ENCODE measurements at places on chromosomes 6 and 20. TPM values are rescaled to one million over a fixed set of nuclear protein-coding genes. Genes with fewer than 3 reads are reported as not detected.

GRCh38 chr6:168147205-168147738, 68.3 kb upstream of the FRMD1 start:
- DNase-seq = no peak

CEP43 gene
- total RNA-seq = 32.5 TPM

GRCh38 chr20:916125-916799, at the start of gene ANGPT4:
ANGPT4 (minus strand) TSS chr20:916334; CDS start chr20:916214, 120 bp downstream.
- peak; percentile 46 for DNase-seq

GRCh38 chr20:10696650-10697049, 22.9 kb upstream of the JAG1 start:
- DNase-seq = no peak

FRK gene
- total RNA-seq = 2.5 TPM

ZNF311 gene
- total RNA-seq = 1.5 TPM

DNA sequence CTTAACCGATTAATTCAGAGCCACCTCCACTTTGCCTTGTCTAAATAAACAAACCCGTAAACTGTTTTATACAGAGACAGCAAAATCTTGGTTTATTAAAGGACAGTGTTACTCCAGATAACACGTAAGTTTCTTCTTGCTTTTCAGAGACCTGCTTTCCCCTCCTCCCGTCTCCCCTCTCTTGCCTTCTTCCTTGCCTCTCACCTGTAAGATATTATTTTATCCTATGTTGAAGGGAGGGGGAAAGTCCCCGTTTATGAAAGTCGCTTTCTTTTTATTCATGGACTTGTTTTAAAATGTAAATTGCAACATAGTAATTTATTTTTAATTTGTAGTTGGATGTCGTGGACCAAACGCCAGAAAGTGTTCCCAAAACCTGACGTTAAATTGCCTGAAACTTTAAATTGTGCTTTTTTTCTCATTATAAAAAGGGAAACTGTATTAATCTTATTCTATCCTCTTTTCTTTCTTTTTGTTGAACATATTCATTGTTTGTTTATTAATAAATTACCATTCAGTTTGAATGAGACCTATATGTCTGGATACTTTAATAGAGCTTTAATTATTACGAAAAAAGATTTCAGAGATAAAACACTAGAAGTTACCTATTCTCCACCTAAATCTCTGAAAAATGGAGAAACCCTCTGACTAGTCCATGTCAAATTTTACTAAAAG, 2.7 kb downstream of the FOXC1 start:
- no peak for DNase-seq

GRCh38 chr6:146851837-146852236, 253.1 kb downstream of the ADGB start:
- no peak for DNase-seq

HLA-DRA gene
- total RNA-seq = 53.0 TPM

DNA sequence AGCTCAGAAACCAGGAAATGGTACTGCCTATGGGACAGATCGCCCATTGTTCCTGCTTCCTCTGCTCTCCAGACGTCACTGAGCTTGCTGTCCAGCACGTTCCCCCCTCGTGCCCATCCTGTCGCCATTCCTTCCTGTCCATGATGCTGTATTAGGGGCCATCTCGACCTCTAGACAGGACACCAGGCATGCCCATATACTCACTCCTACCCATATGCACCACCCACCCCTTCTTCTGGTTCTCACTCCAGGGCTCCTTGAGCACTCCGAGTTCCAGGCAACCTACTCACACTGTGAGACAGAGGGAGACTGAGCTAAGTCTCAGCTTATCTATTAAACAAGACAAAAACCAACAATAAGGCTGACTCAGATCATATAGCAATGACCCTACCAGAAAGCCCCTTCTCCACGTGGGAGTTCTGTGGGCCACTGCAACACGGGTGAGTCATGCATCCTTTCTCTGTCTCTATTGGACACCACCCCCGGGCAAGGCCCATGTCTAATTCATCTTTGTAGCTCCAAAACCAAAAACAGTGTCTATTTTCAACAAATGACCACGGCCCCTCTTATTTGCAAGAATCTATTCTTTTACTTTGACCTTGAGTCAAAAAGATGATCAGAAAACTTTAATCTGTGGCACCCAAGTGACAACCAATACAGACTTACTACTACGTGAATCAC, 65.7 kb downstream of the PSMG4 start:
- DNase-seq = no peak

DNA sequence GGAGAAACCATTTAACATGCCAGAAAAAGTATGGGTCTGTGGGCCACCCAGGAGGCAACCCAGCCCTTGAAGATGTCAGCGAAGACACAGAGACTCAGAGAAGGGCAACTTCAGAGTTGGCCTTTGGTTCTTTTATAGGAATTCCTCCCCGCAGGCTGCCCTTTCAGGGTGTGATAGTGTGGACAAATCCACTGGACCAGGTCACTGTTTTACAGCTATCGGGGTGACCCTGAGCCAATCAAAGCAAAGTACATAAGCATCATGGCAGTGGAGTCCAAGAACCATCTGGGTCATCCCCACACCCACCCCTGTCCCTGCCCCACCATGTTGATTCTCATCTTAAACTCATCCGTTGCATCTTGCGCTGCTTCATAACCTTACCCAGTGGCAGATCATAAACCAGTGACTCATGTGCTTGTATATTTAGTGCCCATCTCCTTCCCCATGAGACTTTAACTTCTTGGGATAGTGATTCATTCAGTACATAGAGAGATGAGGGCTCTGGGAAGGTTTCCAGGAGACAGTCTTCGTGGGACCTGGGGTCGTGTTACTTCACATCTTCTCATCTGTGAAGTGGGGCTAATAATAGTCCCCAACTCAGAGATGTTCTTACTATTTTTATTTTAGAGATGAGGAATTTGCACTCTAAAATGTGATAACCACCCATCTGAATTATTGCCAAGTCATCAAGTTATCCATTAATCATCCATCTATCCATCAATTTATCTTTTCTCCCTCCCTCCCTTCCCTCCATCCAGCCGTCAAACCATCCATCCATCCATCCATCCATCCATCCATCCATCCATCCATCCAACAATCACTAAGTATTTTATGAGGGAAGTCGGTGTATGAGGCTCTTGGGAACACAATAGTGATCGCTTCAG, 51.0 kb downstream of the EDN3 start:
- DNase-seq = no peak

GPX5 gene
- not detected for total RNA-seq

- DNase-seq = no peak
Observed at GRCh38 chr6:37368961-37369320, 15.2 kb downstream of the RNF8 start.

CLPSL2 gene
- total RNA-seq = not detected

OPRM1 gene
- total RNA-seq = not detected

UFL1 gene
- 40.2 TPM for total RNA-seq

DNA sequence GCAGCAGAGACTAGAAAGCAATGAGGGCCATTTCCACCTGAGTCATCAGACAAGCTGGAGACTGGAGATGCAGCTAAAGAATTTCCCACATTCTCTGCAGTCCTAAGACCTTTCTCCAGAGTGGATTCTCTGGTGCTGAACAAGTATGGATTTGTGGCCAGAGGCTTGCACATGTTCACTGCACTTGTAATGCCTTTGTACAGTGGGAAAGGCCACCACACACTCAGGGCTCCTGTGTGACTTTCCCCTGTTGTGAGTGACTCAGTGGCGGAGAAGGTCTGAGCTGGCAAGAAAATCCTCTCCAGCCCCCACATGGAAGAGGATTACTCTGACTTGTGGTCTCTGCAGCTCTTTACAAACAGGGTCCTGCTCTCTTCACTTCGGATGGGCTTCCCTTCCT, 192.3 kb downstream of the C6orf118 start:
- DNase-seq = no peak

BMP6 gene
- 3.1 TPM for total RNA-seq

MRPS26 gene
- total RNA-seq = 56.3 TPM

DNA sequence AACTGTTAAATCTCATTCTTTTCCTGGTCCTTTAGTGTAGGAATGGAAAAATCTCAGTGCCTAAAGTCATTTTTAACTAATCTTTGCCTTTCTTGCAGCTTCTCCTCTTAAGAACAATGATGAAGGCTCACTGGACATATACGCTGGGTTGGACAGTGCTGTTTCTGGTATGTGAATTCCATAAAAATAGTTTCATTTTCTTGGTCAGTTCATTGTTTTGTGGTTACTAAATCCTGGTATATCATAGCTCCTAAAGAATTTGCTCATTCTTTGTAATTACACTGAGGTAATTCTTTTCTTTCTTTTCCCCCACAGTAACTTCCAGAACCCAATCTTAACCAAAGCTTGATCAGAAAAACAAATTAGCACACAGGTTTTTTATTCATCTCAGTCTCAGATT, 23.4 kb downstream of the CASP8AP2 start:
- DNase-seq = no peak

AKAP7 gene
- 12.3 TPM for total RNA-seq

GRCh38 chr20:62724692-62725595, 16.3 kb downstream of the NTSR1 start:
- no peak for DNase-seq

GRCh38 chr20:48360342-48360975, 467.3 kb downstream of the PREX1 start:
- no peak for DNase-seq

GRCh38 chr6:107879941-107880340, 55.8 kb upstream of the SCML4 start:
- DNase-seq = no peak

GRCh38 chr6:111817451-111818120, 55.7 kb downstream of the FYN start:
- DNase-seq = no peak

GRCh38 chr6:126941751-126942150, 176.7 kb upstream of the RSPO3 start:
- DNase-seq = no peak

DNA sequence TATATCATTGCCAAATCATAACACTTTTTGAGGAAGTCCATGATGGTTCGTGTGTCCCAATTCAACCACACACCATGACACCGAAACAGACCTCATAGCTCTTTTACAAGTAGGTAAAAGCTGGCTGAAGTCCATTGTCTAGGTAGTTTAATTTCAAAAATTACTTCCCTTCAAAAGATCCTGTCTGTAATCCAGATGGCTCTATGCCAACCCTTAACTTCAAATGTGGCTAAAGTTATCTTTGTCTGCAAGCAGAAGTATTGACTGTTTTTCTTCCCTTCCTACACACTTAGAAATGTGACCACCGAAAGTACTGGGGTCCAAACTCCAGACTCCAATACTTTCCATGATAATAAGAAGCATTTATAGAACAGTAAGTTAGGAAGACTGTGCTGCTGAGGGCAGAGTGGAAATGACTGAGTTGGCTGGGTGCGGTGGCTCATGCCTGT, 8.3 kb upstream of the TIAM2 start:
- DNase-seq = no peak
